ENCODE measurements at places on chromosomes 3 and 15.

DNA sequence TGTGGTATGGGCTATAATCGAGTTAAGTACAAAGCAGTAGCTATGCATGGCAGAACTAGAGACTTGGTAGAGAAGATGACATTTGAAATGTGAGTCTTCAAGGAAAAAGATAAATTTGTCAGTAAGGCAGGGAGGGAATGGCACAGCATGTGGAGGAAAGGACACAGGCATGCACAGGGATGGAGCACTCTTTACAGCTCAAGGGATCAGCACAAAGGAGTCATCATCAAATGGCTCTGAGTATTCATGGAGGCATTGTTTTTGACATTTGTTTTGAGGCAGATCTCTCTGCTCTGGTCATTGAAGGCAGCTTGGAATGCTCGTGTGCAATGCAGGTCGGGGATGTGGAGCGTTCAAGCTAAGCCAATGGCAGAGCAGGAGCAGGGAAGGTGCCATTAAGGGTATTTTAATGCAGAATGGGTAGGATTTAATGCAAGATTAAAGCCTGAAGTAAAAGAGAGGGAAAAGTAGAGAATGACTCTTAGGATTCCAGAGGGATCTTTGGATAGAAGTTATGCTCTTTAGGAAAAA lies 213.0 kb downstream of the MYRIP start:
- DNase-seq: no peak

GRCh38 chr3:146834917-146835316 lies 229.8 kb upstream of the PLSCR5 start:
- no peak for DNase-seq

GRCh38 chr3:29773481-29773880 lies 492.6 kb downstream of the RBMS3 start:
- no peak for DNase-seq

- no peak for DNase-seq
Measured at GRCh38 chr3:163138258-163138657, 1641.7 kb downstream of the OTOL1 start.

GRCh38 chr15:58951388-58952007 lies 18.0 kb upstream of the SLTM start:
- DNase-seq: no peak

All from cerebellar cortex (tissue), 1 donor.